ENCODE measurements at places on chromosomes 11 and 22. TPM values are rescaled to one million over a fixed set of nuclear protein-coding genes. Genes with fewer than 3 reads are reported as not detected.

GRCh38 chr11:122265981-122266380 is 150.0 kb upstream of the BLID start:
- no peak for DNase-seq

DNA sequence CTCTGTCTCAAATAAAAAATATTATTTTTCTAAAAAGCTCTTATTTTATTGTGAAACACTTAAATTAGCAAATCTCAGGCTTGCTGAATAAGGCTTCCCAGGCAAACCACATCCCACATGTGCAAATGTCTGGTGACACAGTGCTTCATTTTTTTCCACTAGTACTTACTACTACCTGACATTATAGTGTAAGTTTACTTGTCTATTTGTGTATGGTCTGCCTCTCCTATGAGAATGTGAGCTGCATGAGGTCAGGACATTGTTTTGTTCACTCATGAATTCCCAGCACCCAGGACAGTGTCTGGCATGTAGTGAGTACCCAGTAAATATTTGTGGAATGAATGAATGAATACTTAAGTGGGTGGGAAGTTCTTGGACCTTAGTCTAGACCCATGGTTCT is 103.1 kb downstream of the PTPRJ start:
- no peak for DNase-seq

DNA sequence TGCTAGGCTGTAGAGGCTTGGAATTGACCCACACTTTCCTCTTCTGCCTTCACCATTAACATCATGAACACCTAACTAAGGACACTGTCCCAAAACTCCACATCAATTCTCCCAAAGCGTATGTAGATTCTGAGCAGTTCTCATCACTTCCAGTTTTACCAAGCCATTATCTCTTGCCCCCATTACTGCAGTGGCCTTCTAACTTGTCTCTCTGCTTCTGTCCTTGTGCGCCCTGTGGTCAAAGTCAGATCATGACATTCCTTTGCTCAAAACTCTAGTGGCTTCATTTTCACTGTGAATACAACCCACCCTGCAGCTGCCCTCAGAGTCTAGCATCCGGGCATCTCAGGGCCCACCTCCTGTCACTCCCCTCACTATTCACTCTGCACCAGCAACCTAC is 13.1 kb upstream of the TOP3B start:
- no peak for DNase-seq

GRCh38 chr11:28383456-28383855 is 275.3 kb downstream of the METTL15 start:
- DNase-seq, result no peak

GRCh38 chr11:8025816-8026215 is 38.7 kb downstream of the EIF3F start:
- no peak for DNase-seq

DNA sequence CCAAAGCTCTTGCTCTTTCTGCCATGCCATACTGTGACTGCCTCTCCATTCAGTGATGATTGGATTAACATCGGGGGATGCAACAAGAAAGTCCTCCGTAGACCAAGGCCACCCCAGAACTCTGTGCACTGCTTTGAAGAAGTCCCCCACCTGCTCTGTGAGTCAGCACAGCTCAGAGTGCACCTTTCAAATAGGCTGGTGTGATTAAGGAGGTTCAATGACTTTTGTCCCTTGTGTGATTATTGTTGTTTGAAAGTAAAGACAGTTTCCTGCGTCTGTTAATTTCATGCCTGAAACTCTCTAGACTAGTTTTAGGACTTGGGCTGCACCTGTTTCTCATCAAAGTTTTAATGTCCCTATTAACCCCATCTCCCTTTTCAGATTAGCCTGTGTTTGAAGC is 33.0 kb upstream of the DBX1 start:
- DNase-seq, result no peak

DNA sequence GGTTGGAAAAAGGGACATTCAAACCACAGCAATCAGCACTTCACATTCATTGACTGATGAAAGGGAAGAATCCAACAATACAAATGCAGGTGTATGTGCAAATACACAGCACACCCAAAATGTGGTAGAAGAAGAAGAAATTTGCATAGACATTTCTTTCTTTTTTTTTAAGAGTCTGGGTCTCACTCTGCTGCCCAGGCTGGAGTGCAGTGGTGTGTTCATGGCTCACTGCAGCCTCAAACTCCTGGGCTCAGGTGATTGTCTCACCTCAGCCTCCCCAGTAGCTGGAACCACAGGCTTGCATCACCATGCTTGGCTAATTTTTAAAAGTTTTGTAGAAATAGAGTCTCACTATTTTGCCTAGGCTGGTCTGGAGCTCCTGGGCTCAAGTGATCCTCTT is 21.9 kb downstream of the CARS1 start:
- no peak for DNase-seq

DNA sequence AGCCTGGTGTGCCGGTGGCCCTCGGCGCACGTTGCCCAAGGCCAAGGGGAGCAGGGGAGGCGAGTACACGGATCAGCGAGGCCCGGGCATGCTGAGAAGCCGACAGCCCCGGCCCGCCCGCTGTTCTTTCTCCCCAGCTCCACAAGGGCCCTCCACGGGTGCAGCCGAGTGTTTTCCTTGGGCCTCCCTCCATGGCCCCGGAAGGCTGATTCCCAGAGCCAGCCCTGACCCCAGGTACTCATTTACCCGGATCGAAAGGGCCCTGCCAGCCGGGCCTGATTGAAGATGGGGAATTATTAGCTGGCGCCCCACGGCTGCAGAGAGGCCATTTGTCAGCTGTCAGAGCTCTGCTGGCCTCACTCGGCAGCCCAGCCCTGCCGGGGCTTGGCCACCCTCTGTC is 53.1 kb downstream of the WNT7B start:
- DNase-seq, result no peak

DNA sequence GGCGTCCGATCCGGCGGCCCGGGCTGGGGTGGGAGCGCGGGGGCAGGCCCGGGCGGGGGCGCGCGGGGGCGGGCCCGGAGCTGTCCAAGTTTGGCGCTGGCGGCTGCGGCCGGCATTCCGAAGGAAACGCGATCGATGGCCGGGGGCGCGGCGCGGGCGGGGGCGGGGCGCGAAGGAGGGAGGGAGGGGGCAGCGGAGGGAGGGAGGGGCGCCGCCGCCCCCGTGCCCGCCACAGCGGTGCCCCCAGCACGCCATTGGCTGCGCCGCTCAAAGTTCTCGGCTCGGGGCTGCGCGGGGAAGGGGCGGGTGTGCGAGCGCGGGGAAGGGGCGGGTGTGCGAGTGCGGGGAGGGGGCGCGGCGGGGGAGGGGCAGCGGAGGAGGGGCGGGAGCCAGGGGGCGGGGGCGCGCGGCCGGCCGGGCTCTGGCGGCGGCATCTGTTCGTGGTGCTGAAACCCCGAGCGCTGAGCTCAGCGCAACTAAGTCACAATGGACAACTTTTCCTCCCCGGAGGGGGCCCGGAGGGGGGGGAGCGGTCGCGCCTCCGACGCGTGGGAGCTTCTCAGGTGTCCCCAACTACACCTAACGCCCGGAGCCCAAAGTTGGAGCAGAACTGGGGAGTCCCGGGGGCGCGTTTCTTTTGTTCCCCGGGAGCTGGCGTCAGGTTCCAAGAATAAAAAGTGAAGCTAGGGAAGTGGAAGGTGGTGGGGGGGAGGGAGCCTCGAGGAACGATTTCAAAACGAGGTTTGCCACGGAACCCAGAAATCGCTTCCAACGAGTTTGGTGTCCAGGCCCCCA is 2.2 kb downstream of the PHF21B start:
- DNase-seq, result peak; percentile 44

GRCh38 chr11:94781837-94782236 is 13.7 kb downstream of the AMOTL1 start:
- no peak for DNase-seq

DNA sequence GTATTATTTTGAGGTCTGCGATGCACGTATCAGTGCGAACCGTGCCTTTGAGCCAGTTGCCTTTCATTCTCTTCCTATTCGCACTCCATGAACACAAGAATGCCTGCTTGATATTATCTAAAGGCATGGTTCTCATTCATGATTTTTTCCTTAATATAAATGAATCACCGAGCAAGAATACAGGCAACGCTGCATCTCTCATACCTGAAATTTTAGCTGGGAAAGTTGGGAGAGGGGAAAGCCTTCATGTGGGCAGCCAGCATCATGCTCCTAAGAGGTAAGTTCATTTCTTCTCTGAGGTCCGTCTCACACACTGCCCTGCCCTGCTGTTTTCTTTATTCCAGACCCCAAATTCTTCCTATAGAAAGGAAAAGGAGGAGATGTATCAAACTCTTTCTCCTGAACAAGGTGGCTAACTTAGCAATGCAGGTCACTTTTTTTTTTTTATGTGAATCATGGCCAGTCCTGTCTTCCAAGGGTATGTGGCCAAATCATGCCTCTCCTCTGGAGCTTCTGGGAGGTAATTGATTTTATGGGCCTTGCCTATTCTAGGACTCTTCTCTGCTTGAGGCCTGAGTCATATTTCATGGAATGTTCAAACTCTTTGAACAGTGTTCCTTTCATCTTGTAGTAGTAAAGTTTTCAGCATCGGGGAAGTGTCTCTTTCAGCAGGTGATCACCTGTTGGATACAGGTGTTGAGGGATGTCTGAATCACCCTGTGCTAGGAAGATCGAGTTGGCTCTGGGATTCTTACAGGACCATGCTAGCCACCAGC is 3.2 kb downstream of the GLB1L2 start:
- DNase-seq, result no peak

- no peak for DNase-seq
These were observed 120.7 kb upstream of the TOP3B start for GRCh38 chr22:22103078-22103875.

DNA sequence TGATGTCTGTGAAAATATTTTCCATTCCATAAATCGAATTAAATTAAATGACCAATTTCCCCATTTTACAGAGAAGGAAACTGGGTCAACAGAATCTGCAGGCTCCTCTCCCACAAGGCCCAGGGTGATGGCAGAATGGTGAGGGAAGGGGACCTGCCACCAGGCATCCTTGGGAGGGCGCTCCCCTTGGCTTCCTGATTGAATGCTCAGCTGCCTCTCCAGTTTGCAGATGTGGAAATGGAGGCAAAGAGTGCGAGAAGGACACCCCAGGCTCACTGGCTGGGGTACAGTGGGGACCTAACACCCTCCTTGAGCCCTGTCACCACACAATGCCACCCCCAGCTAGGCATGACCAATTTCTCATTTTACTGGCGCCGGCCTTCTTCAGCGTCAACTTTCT is 28.5 kb upstream of the CSNK1E start:
- DNase-seq, result no peak

DNA sequence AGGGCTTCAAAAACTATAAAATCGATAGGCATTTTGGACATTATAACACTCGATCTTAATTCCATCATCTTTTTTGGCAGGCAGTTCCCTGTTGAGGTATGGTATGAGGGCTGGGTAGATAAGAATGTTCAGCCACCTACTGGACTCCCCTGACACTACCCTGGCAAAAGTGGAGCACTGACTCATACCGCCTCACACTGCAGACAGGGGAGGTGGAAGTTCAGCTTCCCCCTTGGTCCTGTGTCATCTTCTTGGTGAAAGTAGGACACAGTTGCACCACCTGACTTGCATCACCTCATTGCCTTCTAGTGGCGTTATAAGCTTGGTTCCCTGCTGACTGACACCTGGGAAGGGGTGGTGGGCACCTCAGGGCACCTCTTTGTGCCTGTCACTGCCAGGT is 30.4 kb downstream of the PAAF1 start:
- peak; percentile 11 for DNase-seq

- DNase-seq, result peak; percentile 16
These were observed 425.9 kb downstream of the TMEM135 start for GRCh38 chr11:87463486-87464102.

GRCh38 chr11:122424636-122425035 is 230.9 kb upstream of the UBASH3B start:
- no peak for DNase-seq

- peak; percentile 38 for DNase-seq
These were observed 120.0 kb upstream of the SYT13 start for GRCh38 chr11:45405916-45406670.

DNA sequence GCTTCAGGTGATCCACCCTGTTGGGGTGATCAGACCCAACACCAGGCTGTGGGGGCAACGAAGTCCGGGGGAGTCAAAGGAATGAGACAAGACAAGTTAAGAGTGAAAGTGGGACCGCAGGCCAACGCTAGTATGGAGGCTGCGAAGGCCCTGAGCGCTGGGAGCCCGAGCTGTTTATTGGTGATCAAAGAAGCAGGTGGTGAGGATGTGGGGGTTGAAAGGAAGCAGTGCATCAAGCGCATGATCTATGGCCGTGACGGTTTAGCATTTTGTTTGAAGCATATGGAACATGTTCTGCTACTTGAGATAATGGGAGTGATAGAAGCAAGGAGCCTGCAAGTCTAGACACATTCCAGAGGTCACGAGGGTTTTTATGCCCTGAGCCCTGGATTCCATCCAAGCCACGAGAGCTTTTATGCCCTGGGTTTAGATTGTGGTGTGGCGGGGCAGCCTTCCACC is 49.5 kb downstream of the MCHR1 start:
- no peak for DNase-seq

DNA sequence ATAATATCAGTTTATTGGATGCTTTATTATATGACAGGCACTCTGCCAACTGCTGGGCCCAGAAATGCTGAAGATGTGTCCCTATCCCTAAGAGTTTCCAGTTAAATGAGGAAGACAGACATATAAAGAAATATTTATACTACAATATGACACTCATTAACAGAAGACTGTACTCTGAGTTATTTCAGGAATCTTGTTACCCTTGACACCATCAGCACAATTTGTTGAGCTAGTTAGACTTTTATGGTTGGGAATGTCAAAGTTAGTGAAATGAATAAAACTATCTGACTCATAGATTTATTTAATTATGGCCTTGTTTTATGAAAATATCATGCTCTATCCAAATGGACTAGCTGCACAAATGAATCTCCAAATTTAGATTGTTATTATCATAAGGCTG is 25.6 kb upstream of the MSANTD4 start:
- no peak for DNase-seq

- no peak for DNase-seq
These were observed 61.9 kb upstream of the CYP2D6 start for GRCh38 chr22:42192547-42192946.

- peak; percentile 14 for DNase-seq
These were observed 25.6 kb downstream of the OR2AG2 start for GRCh38 chr11:6746086-6746618.

DNA sequence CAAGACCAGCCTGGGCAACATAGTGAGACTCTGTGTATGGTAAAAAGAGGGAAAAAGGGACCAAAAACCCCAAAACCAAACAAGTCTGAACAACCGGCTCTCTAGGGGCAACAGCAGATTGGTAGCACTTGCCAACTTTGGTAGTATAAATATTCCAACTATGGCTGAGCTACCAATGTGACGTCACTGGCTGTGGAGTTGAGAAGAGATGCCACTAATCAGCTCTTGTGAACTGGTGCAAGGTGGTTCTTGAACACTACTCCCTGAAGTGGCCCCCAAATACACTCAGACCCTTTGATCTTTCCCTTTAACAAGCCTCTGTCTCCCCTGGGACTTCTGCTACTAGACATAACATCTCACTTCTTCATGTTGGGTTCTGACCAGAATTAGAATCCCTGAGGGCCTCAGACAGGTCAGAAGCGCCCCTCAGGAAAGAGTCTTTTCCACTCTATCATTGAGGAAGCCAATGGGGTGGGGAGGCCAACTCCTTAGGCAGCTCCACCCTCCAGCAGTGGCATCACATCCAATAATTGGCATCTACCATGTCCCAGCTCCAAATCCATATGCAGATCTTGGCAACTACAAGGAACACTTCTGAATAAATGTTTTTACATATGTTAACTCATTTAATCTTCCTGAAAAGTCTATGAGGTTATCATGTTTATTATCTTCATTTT is 49.2 kb downstream of the RPL27A start:
- DNase-seq, result no peak

The OTOG gene
- total RNA-seq, result not detected

The OR10D3 gene
- not detected for total RNA-seq

The ARHGAP20 gene
- 0.13 TPM for total RNA-seq

The PPP6R2 gene
- total RNA-seq, result 58.5 TPM

The SLC6A5 gene
- total RNA-seq, result not detected

The BRSK2 gene
- 0.38 TPM for total RNA-seq

The RAB36 gene
- total RNA-seq, result 0.77 TPM
